ENCODE measurements at places on chromosomes 12 and 14.

DNA sequence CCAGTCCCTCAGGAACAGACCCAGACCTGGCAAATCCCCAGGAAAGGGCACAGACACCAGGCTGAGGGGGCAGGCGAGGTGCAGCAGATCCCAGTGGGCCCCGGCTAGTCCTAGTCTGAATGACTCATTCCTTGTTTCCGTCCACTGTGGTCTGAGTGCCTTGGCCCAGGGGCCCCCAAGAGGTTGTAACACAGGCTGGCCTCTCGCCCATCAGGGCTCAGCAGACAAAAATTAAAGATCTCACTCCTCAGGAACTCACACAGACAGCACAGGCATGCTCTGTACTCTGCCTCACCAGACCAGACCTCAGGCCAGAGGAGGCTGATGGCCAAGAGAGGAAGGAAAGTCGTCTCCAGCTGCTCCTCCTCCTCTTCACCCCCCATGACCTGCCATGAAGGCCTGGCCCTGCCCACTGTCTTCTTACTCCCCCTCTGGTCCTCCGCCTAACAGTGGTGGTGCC is 7.7 kb upstream of the LTBP2 start:
- no peak for DNase-seq

DNA sequence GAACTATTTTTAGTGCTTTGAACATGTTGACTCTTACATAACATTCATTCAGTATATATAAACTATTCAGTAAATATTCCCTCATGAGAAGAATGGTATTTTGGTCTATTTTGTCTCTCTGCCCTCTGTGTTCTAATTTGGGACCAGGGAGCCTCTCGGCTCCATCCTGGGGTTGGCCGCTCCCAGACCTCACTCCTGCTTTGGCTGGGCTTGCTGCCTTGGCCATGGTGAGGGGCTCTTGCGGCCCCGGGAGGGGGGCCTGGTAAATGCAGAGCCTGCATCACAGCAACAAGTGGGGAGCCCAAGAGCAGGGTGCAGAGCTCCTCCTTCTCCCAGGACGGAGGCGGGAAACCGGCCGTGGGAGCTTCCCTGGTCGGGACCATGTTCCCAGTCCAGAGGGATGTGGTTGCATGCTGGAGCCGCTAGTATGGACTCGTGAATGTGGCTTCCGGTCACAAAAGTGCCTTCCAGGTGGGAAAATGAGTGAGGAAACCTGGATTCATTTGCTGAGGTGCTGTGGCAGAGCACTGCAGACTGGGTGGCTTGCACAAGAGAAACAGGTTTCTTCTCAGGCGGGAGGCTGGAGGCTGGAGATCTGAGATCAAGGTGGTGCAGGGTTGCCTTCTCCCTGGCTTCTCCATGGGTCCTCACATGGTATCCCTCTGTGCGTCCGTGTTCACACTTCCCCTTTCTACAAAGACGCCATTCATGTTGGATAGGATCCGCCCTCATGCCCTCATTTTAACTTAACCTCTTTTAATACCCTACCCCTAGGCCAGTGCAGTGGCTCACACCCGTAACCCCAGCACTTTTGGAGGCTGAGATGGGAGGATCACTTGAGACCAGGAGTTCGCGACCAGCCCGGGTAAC is 250.2 kb downstream of the CACNA1C start:
- DNase-seq = no peak

DNA sequence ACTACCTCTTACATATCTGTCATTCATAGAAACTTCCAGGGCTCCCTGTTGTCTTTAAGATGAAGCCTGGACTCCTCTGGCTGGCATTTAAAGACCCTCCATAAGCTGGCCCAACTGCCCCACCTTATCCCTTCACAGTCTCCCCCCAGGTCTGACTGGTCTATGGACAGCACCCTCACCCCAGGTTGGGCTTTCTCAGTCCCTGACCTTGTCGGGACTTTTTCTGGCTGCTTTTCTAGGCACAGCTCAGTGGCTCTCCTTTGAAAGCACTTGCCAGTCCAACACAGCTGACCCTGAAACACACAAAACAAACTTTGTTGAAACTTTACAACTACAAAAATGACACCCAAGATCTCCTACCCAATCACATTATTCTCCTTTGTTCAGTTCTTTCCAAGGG is 13.9 kb upstream of the MYH7 start:
- peak; percentile 19 for DNase-seq

DNA sequence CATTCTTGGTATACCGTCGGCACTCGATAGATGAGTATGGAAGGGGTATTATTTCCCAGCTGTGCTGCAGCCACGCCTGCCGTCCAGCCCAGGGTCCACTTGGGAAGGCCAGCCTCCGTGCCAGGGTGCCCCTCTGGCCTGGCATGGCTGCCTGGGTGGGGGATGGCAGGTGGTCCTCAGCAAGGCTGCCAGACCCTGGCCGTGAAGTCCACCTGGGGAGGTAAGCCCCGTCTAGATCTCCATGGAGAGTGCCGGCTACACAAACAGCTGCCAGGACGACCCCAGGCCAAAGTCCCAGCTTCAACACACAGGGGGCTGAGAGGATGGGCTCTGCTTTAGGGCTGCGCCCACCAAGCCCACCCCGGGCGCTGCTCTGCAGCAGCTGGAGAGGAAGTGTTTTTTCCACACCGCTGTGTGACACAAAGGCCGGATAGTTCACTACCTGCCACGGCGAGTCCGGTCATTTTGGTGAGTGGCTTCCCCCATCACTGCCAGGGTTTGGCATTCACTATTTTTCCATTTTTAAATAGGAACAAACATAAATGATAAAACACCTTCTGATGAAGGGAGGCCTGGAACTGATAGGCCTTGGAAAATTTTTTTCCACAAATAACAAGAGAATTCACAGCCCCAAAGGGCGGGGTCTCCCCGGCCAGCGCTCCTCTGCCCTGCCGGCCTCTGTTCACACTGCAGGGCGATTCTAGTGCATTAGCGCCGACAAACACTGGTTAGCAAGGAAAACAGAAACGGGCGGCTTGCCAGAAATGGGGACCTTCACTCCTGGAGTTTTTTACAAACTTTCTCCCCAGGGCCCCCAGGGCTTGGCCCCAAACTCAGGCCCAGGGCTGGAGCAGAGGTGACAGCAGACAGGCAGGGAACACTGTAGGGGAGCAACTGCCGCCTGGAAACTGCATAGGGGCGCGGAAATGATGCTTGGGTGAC is 161.5 kb downstream of the CALM1 start:
- no peak for DNase-seq

- DNase-seq = no peak
Observed at GRCh38 chr12:51442324-51442723, 17.7 kb downstream of the SLC4A8 start.

GRCh38 chr14:55867719-55868118 is 250.5 kb upstream of the PELI2 start:
- DNase-seq = no peak

DNA sequence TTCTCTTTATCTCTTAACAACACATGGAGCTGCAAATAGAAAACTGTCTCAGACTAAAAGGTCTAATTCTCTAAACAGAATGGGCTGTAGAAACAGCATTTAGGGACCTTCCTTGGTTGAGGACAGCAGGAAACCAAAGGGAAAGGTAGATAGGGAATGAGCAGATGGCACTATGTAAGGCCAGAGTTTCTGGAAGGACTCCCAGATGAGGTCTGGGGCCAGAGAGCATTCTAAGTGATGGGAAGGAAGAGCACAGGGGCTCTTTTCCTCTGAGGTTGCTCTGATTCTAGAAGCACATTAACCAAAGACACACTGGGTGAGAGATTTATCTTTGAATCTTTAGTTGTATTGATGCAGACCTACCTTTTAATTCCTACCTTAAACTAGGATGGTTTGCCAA is 79.4 kb downstream of the TPH2 start:
- no peak for DNase-seq

DNA sequence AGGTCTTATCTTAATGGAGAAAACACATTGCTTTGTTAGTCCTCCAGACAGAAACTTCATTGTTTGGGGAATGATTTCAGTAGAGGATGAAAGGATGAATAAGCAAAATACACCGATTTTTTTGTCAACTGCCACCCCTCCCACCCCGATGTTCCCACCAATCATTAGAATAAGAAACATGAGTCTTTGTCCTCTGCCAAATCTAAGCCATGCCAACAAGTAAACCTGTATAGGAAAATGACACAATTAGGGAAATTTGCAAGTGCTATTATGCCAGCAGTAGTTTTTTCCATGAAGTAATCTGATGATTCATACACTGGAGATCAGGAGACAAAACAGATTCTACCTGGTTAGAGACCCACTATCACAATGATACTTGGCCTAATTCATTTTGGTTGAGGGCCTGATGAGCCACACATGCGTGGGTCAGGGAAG is 35.9 kb downstream of the FLRT2 start:
- DNase-seq = no peak

Data from activated CD8-positive, alpha-beta memory T cell treated with anti-CD3 and anti-CD28 coated beads for 24 hours (primary cell).